ENCODE measurements at places on chromosomes 12 and 14. TPM values are rescaled to one million over a fixed set of nuclear protein-coding genes. Genes with fewer than 3 reads are reported as not detected.

- ATAC-seq, result peak; percentile 94
These were observed at the start of gene RXYLT1 for GRCh38 chr12:63779498-63780481. TSS of gene RXYLT1 (plus strand) at chr12:63779909. CDS start at chr12:63779961, 52 bp downstream.

GRCh38 chr12:58540480-58541299 is 379.6 kb downstream of the LRIG3 start:
- peak; percentile 95 for ATAC-seq

DNA sequence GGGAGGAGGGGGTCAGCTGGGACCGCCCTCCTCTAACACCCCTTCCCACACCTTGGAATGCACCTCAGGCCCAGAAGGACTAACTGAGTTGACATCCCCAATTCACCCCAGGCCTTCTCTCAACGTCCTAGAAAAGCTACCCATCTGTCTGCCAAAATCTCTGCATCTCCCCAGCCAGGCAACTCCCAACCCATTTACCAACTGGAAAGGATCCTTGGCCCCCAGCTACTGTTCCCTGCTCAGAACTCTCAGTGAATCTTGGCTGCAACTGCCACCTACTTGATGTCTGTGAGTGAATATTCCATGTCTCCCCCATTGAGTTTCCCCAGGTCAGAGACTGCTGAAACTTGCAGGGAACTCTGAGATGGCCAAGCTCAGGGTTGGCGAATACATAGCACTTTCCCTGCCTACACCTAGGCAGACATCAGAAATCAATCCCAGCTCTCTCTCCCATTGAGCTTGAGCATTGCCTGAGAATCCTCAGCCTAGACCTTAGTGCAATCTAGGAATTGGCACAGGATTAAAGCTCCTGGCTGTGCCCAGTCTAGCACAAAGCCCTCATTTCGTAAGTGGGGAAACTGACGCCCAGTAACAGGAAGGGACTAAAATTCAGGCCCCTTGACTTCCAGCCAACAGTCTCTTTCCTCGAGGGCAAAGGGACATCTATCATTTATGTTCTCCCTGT is 71.9 kb upstream of the NCOR2 start:
- no peak for ATAC-seq

- no peak for ATAC-seq
These were observed 380.7 kb upstream of the SYT1 start for GRCh38 chr12:78483767-78484315.

DNA sequence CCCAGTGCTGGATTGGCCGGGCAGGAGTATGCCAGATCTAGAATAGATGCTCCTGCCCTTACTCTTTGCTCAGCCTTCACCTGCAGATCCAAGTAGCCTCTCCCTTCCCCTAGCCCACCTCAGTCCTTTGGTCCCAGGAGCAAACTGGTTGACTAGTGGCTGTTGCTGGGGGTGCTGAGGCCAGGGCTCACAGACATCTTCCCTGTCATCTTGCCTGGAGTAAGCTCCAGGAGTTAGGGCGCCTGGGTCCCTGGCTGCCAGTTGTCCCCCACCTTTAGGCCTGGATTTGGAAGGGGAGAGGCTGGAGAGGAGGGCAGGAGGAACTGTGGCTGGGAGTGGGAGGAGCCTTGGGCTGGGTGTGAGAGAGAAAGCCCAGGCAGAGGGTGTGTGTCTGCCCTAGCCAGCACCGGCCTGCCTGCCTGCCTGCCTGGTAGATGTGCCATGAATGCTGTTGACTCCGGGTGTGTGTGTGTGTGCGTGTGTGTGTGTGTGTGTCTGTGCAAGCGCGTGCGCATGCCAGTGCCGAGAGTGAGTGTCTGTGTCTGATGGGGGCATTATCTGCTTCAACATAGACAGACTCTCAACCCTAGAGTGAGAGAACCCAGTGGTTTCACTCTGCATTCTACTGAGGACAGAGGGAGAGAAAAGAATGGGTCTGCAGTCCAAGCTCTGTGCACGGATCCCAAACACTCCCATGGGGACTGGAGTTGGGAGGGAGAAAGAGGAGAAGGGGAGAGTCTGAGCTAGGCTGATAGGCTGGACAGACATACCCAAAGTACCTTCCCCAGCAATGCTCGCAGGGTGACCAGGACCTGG is 845 bp upstream of the RARG start:
- ATAC-seq, result peak; percentile 79

GRCh38 chr12:46382408-46382963 is 9.9 kb upstream of the SLC38A2 start:
- no peak for ATAC-seq

The BBOF1 gene
- total RNA-seq, result 4.3 TPM

The IL22 gene
- not detected for total RNA-seq

The TAS2R9 gene
- 1.3 TPM for total RNA-seq

Measured in motor neuron (in vitro differentiated cells).